Spinal cord (tissue), 10 donors: ENCODE measurements at places on chromosomes 1 and 21. TPM values are rescaled to one million over a fixed set of nuclear protein-coding genes. Genes with fewer than 3 reads are reported as not detected.

The KRTAP20-4 gene
- total RNA-seq = not detected

- H3K4me3 ChIP-seq = no peak overlapping the region
- no peak for DNase-seq
- no peaks in the 10 kb centered on the region for H3K27me3 ChIP-seq
- no peak overlapping the region for H3K27ac ChIP-seq
- no peaks in the 10 kb centered on the region for H3K36me3 ChIP-seq
Measured at GRCh38 chr1:66346873-66347272, 187.1 kb upstream of the SGIP1 start.

- H3K4me1 ChIP-seq = no peaks in the 10 kb centered on the region
- H3K4me3 ChIP-seq = no peak overlapping the region
- no peak overlapping the region for H3K27ac ChIP-seq
- H3K36me3 ChIP-seq = no peaks in the 10 kb centered on the region
Measured at GRCh38 chr1:101971304-101971703, 25.4 kb downstream of the OLFM3 start.

The FAM78B gene
- total RNA-seq = 4.5 TPM

The KCNE2 gene
- total RNA-seq = 0.30 TPM

DNA sequence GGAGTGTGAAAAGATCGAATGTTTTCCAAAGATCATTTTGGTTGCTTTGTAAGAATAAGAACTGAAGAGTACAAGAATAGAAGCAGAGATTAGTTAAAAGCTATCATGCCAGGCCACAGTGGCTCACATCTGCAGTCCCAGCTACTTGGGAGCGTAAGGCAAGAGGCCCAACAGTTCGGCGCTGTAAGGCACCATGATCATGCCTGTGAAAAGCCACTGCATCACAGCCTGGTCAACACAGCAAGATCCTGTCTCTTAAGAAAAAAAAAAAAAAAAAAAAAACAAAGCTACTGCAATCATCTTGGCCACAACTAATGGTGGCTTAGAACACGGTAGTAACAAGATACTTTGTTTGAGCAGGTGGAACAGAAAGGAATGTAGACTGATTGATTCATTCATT is 116.2 kb downstream of the EIF4G3 start:
- no peak overlapping the region for H3K4me3 ChIP-seq
- no peaks in the 10 kb centered on the region for H3K36me3 ChIP-seq
- no peak overlapping the region for H3K27ac ChIP-seq
- no peaks in the 10 kb centered on the region for H3K27me3 ChIP-seq
- H3K4me1 ChIP-seq = no peaks in the 10 kb centered on the region

DNA sequence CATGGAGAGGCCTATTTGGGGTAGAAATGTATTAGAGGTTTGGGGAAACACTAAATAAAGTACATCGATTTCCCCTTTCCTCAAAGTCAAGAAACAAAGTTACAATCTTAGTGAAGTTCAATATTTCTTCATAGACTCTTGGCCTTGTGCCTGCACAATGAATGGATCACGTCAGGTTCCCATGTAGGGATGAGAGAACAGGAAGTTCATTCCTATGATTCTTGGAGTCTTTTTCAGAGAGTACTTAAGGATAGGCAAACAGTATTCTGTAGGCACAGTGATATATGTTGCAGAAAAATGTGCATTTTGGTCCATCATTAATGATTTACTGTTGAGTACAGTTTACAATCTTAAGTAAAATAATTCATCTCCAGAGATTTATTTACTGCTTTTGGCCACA is 275.5 kb downstream of the RGS7 start:
- no peaks in the 10 kb centered on the region for H3K27me3 ChIP-seq
- H3K4me1 ChIP-seq = peaks cover 3% of the 10 kb centered on the region
- no peak overlapping the region for H3K27ac ChIP-seq
- DNase-seq = no peak
- H3K36me3 ChIP-seq = no peaks in the 10 kb centered on the region
- no peak overlapping the region for H3K4me3 ChIP-seq

- H3K27me3 ChIP-seq = no peaks in the 10 kb centered on the region
- peaks cover 21% of the 10 kb centered on the region for H3K36me3 ChIP-seq
- H3K4me3 ChIP-seq = no peak overlapping the region
- no peak for DNase-seq
Measured at GRCh38 chr21:41250519-41250918, 66.1 kb upstream of the FAM3B start.

- H3K27ac ChIP-seq = no peak overlapping the region
- no peaks in the 10 kb centered on the region for H3K4me1 ChIP-seq
- H3K27me3 ChIP-seq = no peaks in the 10 kb centered on the region
- H3K36me3 ChIP-seq = peaks cover 13% of the 10 kb centered on the region
- no peak overlapping the region for H3K4me3 ChIP-seq
- DNase-seq = no peak
Measured at GRCh38 chr1:36284061-36284460, 22.1 kb upstream of the SH3D21 start.

The PRAMEF4 gene
- total RNA-seq = not detected

DNA sequence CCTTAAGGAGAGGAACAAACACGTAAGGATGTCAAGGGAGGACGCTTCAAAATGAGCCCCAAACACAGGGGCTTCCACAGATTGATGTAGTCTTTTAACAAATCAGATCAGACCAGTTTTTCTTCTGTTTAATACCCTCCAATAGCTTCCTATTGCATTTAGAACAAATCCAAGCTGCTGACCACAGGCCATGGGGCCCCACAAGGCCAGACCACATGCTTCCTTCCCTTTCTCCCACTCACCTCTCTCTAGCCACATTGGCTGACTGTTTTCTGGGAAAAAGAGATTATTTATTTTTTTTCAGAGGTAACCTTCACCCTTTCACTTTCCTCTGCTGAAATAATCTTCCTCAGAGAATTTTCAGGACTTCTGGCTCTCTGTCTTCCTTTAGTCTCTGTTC is 380.6 kb downstream of the SIPA1L2 start:
- no peaks in the 10 kb centered on the region for H3K36me3 ChIP-seq
- H3K4me3 ChIP-seq = no peak overlapping the region
- no peak for DNase-seq

The ASCL5 gene
- total RNA-seq = 0.17 TPM
